Fibroblast of lung (primary cell): ENCODE measurements at places on chromosomes 2 and 18. TPM values are rescaled to one million over a fixed set of nuclear protein-coding genes. Genes with fewer than 3 reads are reported as not detected.

The CFAP210 gene
- total RNA-seq: not detected in 2 replicates

The LONRF2 gene
- under 0.01 TPM in 2 replicates for total RNA-seq

The SERPINB13 gene
- total RNA-seq: not detected in 2 replicates

The ALK gene
- under 0.01 TPM in 2 replicates for total RNA-seq

The G6PC2 gene
- total RNA-seq: not detected in 2 replicates

The NOL4 gene
- total RNA-seq: not detected in 2 replicates

The SLC9A4 gene
- total RNA-seq: not detected in 2 replicates

The KIF5C gene
- total RNA-seq: 0.17 and 0.51 TPM in 2 replicates

The DUSP19 gene
- total RNA-seq: 5.1 and 7.4 TPM in 2 replicates

The CRYBA2 gene
- total RNA-seq: not detected in 2 replicates

The RFX8 gene
- total RNA-seq: 2.6 and 12.4 TPM in 2 replicates

The CDKL4 gene
- total RNA-seq: 3.0 and 3.1 TPM in 2 replicates

The IL36A gene
- not detected in 2 replicates for total RNA-seq

The TMEM247 gene
- not detected in 2 replicates for total RNA-seq

The RAB17 gene
- total RNA-seq: 0.17 and 0.26 TPM in 2 replicates

The CHST9 gene
- not detected in 2 replicates for total RNA-seq
